Activated naive CD8-positive, alpha-beta T cell treated with anti-CD3 and anti-CD28 coated beads for 36 hours (primary cell): ENCODE measurements at places on chromosomes 16 and 17. TPM values are rescaled to one million over a fixed set of nuclear protein-coding genes. Genes with fewer than 3 reads are reported as not detected.

The PRSS8 gene
- not detected for total RNA-seq

The SYCE1L gene
- total RNA-seq, result 5.0 TPM

The SCNN1B gene
- not detected for total RNA-seq

The KRTAP4-9 gene
- total RNA-seq, result not detected

DNA sequence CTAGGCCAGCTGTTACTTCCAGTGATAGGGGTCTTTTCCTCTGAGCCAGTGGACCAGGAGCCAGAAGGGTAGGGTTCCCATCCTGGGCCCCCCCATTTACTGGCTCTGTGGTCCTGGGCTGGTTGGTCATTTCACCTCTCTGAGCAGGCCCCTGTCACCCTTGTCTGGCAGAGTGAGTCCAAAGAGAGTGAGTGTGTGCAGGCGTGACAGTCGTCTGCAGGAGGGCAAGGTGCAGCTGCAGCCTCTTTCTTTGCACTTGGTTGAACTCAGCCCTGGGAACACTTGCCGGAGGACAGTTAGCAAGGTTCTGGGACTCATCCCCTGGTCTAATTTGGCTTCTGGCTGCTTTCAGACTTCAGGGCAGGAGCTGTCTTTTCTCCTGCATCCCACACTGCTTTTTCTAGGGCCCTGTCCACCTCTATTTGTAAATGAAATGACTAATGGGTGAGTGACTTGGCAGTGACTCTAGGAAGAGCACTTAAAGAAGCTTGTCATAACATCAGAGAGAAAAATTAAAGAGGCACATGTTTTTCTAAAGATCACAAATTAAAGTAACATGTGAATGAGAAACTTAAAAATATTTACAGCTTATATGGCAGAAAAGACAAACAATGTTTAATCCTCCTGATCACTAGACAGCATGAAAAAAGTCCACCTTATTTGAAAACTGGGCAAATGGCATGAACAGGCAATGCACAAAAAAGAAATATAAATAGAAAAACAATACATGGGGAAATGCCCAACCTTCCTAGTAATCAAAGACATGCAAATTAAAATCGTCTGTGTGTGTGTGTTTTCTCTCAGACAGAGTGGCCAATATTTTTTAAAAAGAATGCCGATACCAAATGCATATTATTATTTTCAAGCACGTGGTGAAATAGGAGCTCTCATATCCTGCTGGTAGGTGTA lies 137.5 kb downstream of the NTN1 start:
- no peak overlapping the region for H3K4me3 ChIP-seq
- no peaks in the 10 kb centered on the region for H3K4me1 ChIP-seq
- DNase-seq, result no peak
- H3K36me3 ChIP-seq, result no peaks in the 10 kb centered on the region
- H3K27ac ChIP-seq, result no peak overlapping the region

GRCh38 chr16:85718682-85719081 lies 29.9 kb upstream of the GINS2 start:
- H3K27ac ChIP-seq, result no peak overlapping the region
- H3K4me1 ChIP-seq, result peaks cover 17% of the 10 kb centered on the region
- H3K36me3 ChIP-seq, result no peaks in the 10 kb centered on the region
- H3K27me3 ChIP-seq, result peaks cover 9% of the 10 kb centered on the region

GRCh38 chr16:89106533-89107202 lies 13.0 kb downstream of the ACSF3 start:
- H3K27me3 ChIP-seq, result no peaks in the 10 kb centered on the region
- DNase-seq, result no peak
- H3K36me3 ChIP-seq, result peaks cover 18% of the 10 kb centered on the region
- no peak overlapping the region for H3K27ac ChIP-seq
- peaks cover 2% of the 10 kb centered on the region for H3K4me1 ChIP-seq

GRCh38 chr17:73532421-73532901 lies 111.8 kb downstream of the SDK2 start:
- no peak for DNase-seq
- H3K27me3 ChIP-seq, result no peaks in the 10 kb centered on the region
- no peaks in the 10 kb centered on the region for H3K36me3 ChIP-seq
- H3K4me3 ChIP-seq, result no peak overlapping the region
- H3K27ac ChIP-seq, result no peak overlapping the region

DNA sequence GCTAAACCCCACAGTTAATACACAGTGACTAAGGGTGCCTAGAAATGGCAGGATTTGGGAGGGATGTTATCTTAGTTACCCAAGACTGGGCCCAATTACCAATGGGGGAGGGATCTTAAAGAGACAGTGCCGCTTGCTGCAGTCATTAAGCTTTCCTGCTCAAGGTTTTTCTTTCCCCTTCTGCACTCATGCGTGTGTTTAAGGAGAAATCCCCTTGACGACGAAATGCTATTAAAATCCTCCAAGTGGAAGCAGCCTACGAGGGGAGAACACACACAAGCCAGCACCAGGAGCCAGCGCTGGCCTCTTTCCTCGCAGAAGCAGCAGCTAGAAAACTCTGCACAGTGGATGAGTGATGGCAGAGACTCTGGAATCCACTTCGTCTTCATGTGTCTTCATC lies 22.0 kb downstream of the SALL1 start:
- H3K36me3 ChIP-seq, result no peaks in the 10 kb centered on the region
- peaks cover 31% of the 10 kb centered on the region for H3K27me3 ChIP-seq
- no peak overlapping the region for H3K4me3 ChIP-seq
- no peaks in the 10 kb centered on the region for H3K4me1 ChIP-seq
- no peak for DNase-seq

- H3K36me3 ChIP-seq, result peaks cover 2% of the 10 kb centered on the region
- peak within 1 kb of the TSS; percentile 94 for H3K4me3 ChIP-seq
- H3K27me3 ChIP-seq, result no peaks in the 10 kb centered on the region
- H3K4me1 ChIP-seq, result peaks cover 8% of the 10 kb centered on the region
- DNase-seq, result peak; percentile 88
- H3K27ac ChIP-seq, result peak within 1 kb of the TSS; percentile 99
Measured at GRCh38 chr16:1492923-1493745, at the start of gene TELO2. TELO2 (plus strand) TSS chr16:1493360; CDS start chr16:1494282, 922 bp downstream.

DNA sequence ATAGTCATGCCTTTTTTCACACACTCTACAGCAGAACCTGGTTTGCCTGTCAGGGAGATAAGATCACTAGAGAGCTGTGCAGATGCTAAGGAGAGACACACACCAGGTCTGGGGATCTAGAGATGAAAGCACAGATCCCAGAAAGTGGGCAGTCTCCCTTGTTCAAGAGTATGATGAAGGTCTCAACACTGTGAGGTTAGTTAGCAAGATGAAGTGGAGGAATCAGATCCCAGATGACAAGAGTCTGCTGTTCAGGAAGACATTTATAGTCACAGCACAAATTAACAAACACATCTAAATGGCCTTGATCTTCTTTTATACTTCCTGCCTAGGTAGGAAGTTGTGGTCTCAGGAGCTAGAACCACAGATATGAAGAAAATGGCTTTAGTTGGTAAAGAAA lies 23.4 kb upstream of the SKAP1 start:
- DNase-seq, result no peak
- H3K27ac ChIP-seq, result peak overlapping the region; percentile 88
- H3K4me3 ChIP-seq, result peak overlapping the region; percentile 9
- peaks cover 6% of the 10 kb centered on the region for H3K36me3 ChIP-seq

- no peak overlapping the region for H3K4me3 ChIP-seq
- no peaks in the 10 kb centered on the region for H3K36me3 ChIP-seq
- peaks cover 12% of the 10 kb centered on the region for H3K27me3 ChIP-seq
- no peak for DNase-seq
- H3K4me1 ChIP-seq, result no peaks in the 10 kb centered on the region
Measured at GRCh38 chr17:52047086-52047485, 111.4 kb downstream of the CA10 start.

DNA sequence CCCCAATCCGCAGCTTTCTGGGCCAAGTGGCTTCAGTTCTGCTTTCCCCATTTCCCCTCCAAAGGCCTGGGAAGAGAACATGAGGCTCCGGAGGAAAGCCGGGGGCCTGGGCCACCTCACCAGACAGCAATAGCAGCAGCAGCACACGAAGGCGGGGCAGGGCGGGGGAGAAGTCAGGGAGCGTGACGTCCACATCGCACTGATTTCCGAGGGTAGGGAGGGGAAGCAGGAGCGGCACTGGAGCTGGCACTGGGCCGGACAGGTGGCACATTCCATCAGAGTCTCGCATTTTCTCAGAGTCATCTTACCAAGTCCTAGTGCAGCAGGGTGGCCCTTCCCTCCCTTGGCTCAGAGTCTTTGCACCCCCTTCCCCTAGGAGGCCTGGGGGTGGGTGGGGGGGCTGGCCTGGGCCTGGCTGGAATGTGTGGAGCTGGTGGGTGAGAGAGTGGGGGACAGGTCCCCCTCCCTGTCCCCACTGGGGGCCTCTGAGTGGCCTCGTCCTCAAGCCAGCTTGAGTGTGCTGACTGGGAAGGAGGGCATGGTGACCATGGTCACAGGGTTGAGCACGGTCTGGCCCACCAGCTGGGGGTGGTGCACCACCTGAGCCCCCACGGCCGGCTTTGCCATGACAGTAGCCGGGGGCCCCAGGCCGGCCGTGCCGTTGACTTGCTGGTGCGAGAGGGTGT lies 14.3 kb downstream of the MNT start:
- no peak overlapping the region for H3K27ac ChIP-seq
- H3K4me1 ChIP-seq, result peaks cover 23% of the 10 kb centered on the region
- peaks cover 3% of the 10 kb centered on the region for H3K36me3 ChIP-seq
- no peaks in the 10 kb centered on the region for H3K27me3 ChIP-seq
- DNase-seq, result no peak

DNA sequence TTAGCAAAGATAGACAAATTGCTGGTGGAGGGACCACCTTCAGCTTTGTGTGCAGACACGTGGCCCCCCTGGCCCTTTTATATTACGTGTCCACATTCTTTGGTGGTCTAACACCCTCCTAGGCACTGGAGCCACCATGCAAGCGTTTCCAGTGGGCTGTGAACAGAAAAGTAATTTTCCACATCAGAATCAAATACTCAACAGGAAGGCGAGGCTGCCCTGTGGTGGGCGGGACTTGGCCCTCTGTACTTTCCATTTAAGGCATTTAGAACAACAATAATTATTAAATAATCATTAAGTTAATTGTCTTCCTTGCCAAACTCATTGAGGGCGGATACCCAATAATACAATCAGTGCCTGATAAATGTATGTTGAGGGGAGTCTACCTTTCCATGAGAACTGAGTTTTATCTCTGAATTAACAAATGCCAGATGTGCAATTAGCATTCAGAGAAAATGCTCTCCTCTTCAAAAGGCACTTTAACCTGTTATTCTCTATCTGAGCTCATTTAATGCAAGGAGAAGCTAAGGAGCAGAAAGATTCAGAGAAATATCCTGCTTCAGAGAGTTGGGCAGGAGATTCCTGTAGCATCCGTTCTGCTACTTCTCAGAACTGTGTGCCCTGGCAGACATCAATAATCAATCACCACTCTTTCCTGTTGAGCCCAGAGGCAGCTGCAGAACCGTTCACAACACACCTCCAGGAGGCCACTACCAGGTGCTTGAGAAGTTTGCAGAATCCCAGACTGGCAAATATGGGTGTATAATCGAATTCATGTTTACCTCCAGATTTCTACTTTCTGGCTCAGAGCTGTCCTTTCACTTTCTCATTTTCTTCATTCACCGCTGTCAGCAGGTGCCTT lies 109.4 kb downstream of the CMIP start:
- no peaks in the 10 kb centered on the region for H3K27me3 ChIP-seq
- DNase-seq, result no peak
- H3K27ac ChIP-seq, result no peak overlapping the region
- peaks cover 23% of the 10 kb centered on the region for H3K4me1 ChIP-seq

DNA sequence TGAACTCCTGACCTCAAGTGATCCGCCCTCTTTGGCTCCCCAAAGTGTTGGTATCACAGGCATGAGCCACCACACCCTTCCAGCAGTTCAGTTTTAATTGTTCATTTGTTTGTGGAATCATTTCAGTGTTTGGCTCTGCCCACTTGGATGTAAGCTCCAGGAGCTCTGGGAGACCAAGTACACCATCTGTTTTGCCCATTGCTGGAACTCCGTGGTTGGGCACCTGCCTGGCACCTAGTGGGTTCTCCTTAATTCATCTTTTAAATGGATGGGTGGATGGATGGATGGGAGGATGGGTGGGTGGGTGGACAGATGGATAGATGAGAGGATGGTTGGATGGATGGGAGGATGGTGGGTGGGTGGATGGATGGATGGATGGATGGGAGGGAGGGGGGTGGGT lies 953 bp upstream of the NECAB2 start:
- no peaks in the 10 kb centered on the region for H3K4me1 ChIP-seq
- H3K27ac ChIP-seq, result no peak overlapping the region
- H3K4me3 ChIP-seq, result no peak overlapping the region

GRCh38 chr17:34010534-34010933 lies 244.6 kb upstream of the CCL2 start:
- peaks cover 3% of the 10 kb centered on the region for H3K27me3 ChIP-seq
- no peak for DNase-seq
- H3K36me3 ChIP-seq, result no peaks in the 10 kb centered on the region
- H3K4me1 ChIP-seq, result no peaks in the 10 kb centered on the region
- H3K27ac ChIP-seq, result no peak overlapping the region

DNA sequence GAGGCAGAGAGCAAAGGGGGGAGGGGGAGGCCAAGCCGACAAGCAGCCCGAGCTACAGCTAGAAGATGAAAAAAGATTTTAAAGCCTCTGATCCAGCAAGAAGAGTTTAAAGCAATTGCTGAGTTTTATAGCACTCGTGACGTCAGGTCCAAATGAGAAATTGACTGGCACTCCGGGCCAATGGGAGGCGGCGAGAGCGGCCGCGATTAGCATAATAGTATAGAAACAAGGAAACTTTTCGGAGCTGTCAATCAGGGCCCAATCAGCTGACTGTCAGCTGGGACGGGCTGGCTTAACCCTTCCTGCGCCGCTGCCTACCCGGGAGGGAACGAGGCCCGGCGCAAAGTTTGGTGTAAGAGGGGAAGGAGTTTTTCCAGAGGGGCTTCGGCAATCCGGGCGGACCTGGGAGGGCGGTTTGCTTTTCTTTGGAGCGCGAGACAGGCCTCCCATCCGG lies at the start of gene MAF:
MAF (minus strand) TSS at position 100 of the 454 bp plus-strand sequence. CDS start 835 bp downstream, outside the sequence.
- H3K4me1 ChIP-seq, result peaks cover 19% of the 10 kb centered on the region
- no peak within 1 kb of the TSS for H3K27ac ChIP-seq
- H3K4me3 ChIP-seq, result peak within 1 kb of the TSS; percentile 79
- H3K27me3 ChIP-seq, result peaks cover 80% of the 10 kb centered on the region
- H3K36me3 ChIP-seq, result no peaks in the 10 kb centered on the region
- peak; percentile 69 for DNase-seq

DNA sequence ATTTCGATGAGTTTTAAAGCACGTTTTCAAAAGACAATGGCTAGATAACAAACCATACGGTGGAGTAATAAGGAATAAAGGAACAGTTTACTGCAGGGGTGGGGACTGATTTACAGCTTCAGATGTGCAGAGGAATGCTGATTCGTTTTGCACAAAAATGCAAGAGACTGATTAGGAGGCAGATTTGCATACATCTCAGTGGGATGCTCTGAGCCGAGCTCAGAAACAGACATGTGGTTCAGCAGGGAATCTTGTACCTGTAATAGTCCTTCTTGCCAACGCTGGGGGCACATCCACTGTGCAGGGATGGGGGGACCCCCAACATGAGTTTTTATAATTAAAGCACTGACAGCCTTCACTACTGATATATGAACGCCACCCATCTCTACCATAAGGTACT lies 308.0 kb downstream of the GRIN2A start:
- H3K4me1 ChIP-seq, result no peaks in the 10 kb centered on the region
- H3K4me3 ChIP-seq, result no peak overlapping the region
- DNase-seq, result no peak
- H3K36me3 ChIP-seq, result no peaks in the 10 kb centered on the region
- H3K27me3 ChIP-seq, result no peaks in the 10 kb centered on the region

- no peak overlapping the region for H3K27ac ChIP-seq
- no peaks in the 10 kb centered on the region for H3K36me3 ChIP-seq
- no peak overlapping the region for H3K4me3 ChIP-seq
Measured at GRCh38 chr16:88926374-88926990, 50.5 kb downstream of the CBFA2T3 start.
